Activated naive CD4-positive, alpha-beta T cell treated with anti-CD3 and anti-CD28 coated beads, Interleukin-2, amount 50 U/mL, for 16 hours (primary cell): ENCODE measurements at places on chromosomes 5 and 9.
A peak's percentile ranks its signal among the peaks of the same experiment; 100 is the strongest.

- DNase-seq: peak; percentile 17
These were observed 796 bp upstream of the GADD45G start for GRCh38 chr9:89603767-89604665.

- peak; percentile 50 for DNase-seq
These were observed 1.2 kb upstream of the NSD1 start for GRCh38 chr5:177132136-177133095.

DNA sequence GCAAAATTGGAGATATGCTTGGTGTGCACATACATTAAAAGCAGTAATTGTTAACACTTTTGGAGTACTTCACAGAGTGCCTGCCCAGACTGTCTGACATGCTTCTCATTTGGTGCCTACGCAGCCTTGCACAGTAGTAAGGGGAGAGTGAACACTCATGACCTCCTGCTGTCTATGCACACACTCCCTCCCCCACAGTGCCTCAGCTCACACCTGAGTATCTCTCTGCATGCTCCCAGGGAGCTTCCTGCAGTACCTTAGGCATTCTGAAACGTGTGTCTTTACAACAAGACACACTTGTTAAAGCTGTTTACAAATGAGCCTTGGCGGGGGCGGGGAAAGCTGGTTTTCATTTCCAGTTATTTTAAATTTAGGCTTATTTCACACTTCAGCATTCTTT, 18.0 kb downstream of the MAP3K1 start:
- DNase-seq: peak; percentile 44

- DNase-seq: no peak
These were observed 35.5 kb downstream of the GADD45G start for GRCh38 chr9:89640361-89640760.

DNA sequence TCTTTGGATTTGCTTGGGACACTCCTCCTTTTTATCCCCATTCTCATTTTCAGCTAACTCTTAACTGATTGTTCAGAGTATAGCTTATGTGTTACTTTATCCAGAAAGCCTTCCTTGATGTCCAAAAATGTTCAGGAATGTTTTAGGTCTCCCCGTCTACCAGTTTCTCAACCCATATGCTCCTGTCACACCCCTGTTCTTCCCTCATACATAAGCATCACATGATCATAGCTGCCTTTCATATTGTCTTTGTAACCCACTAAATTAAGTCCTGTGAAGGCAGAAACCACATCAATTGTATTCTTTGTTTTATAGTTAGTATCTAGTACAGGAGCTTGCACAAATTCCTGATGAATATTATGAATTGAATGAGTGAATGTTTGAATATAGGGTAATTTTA, 321.9 kb upstream of the ACTBL2 start:
- DNase-seq: no peak

DNA sequence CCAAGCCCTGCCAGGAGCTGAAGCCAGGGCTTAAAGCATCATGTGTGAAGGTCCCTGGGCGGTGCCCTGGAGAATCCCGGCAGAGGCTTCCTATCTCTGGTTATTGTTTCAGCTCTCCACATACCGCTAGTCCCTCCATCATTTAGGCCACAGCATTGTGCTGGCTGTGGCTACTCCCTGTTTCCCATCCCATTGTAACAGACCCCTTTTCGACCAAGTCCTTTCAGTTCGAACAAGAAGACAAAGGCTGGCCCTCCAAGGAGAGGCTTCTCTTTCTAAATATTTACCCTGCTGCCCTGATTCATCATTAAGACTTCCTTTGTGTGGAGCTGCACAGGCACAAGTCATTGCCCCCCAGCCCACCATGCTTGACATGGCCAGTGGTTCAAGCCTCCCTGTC, 41.6 kb downstream of the NEUROG1 start:
- no peak for DNase-seq

DNA sequence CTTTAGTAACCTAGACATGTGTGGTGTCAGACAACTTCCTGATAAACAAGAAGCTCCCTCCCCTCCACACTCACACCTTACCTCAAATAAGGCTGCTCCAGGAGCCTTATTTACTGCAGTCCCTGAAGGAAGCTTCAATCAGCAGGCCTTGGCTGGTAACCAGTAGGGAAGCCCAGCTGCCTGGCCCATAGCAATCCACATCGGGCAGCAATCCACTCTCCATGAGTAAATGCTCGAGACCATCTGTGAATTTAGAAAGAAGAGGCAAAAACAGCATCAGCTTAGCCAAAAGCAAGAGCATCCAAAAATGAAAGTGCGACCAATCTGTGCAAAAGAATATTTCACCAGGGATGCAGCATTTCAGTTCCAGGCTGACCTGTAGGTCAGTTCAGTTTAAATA, 213.3 kb upstream of the TUSC1 start:
- DNase-seq: no peak

DNA sequence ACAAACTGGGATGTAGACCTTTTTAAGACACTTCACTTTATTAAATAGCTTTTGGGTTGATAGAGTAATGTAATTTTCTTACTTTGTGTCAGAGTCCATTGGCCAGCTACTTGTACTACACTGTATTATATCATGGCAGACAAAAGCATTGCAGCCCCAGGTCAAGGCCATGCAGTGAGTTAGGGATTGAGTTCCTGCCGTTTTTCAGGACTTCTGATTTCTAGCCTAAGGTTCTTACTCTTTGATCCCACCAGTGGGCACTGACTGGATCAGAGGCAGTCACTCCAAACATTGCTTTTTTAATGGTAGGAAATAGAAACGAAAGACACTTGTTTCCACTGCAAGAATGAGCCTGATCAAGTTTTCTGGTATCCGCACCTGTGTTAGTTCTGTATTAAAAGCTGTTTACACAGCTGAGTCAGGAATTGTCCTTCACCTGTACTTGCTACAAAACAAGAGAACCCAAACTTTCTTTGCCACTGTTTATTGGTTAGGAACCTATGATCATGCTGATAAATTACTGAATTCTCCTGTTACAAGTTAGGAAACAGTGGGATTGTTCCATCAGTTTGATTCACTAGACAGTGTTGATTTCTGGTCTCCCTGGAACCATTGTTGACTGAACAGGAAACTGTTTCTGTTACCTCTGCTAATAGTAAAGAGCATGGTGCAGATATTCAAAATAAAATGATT, 22.1 kb downstream of the LRRC70 start:
- no peak for DNase-seq

DNA sequence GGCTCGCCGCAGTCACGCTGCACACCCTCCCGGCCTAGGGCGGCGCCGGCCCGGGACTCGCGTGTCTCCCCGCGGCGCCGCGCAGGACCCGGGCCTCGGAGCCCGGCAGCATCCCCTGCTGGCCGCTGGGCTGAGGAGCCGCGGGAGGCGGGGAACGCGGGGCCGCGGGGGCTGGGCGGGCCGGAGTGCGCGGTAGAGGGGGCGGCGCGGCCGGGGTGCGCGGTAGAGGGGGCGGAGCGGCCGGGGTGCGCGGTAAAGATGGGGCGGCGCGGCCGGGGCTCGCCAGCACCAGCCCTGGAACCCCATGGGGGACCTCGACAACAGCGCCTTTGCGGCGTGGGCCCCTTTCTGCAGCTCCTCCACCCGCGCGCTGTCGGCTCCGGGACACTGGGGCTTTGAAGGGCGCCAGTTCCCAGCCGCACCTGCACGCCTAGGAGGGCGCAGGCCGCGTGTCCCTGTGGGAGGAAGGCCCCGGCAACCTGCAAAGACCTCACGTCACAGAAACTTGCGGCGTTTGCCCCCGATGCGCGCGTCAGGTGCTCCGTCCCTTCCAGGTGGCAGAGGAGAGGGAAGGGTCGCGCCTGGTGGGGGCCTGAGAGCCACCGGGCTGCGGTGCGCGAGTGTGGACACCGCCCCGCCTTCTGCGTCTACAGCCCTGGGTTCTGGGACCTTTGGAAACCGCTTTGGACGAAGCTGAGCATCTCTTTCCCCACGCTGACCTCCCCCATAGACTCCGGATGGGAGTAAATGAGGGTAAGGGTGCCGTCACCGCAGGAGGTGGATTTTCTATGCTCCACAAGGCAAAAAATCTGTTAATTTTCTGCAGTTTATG, 49.6 kb downstream of the NSUN2 start:
- no peak for DNase-seq
